ENCODE measurements at places on chromosomes 12 and 14.

- DNase-seq, result no peak
These were observed 3.1 kb upstream of the KIF26A start for GRCh38 chr14:104135121-104135903.

GRCh38 chr12:108815875-108816594 is 41.3 kb downstream of the SSH1 start:
- DNase-seq, result no peak

DNA sequence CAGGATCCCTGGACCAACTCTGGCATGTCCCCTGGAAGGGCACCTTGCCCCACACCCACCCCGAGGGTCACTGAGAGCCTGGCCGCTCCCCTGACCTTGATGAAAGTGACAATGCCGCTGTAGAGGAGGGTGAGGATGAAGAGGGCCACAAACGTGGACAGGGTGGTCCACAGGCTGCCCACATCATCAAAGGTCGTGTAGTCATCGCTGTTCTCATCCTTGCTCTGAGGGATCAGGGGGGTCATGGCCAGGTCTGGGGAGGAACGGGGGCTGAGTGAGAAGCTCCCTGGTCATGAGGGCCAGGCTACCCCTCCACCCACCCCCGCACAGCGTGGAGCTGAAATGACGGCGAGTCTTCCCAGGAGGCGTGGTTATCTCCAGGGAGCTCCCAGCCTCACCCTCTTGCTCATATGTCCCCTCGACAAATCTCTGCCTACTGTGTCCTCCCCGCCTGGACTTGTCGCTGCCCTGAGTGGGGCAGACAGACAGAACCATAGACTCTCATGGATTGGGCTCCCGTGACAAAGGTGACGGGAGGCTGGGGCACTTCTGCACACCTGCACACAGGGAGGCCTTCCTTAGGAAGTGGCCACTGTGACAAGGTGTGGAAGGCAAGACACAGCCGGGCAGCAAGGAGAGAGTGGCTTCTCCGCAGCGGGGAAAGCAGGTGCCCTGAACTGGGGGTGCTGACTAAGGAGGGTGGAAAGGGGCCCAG is 311.1 kb downstream of the TMEM121 start:
- DNase-seq, result no peak

- DNase-seq, result no peak
These were observed 16.4 kb upstream of the PITPNM2 start for GRCh38 chr12:123167329-123167728.

- DNase-seq, result no peak
These were observed 232.4 kb downstream of the AEBP2 start for GRCh38 chr12:19671695-19672094.

GRCh38 chr14:64800000-64800399 is 79.7 kb downstream of the SPTB start:
- peak; percentile 14 for DNase-seq

- DNase-seq, result no peak
These were observed 1413.2 kb downstream of the LRFN5 start for GRCh38 chr14:43019826-43020225.

All from anterior cingulate cortex (tissue), 58 donors.